ENCODE measurements at places on chromosomes 2 and 18.

- DNase-seq = no peak
Observed at GRCh38 chr2:217068677-217069250, 208.9 kb upstream of the TNP1 start.

DNA sequence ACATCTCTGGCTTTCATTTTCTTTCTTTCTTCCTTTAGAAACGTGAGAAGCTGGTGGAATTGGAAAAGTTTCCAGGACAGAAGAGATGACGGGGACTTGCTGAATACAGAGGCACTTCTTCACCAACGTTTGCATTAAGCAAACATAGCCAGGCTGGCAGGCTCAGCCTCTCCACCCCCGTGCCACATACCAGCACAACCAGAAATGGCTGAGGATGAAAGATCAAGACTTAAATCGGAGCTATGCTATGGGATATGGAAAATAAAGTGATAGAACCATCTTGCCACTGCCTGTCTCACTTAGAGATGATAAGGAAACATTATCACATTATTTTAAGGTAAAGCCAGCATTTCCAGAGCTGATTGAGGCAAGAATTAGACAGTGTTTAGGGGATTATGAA, 483.3 kb downstream of the BCL11A start:
- DNase-seq = no peak

DNA sequence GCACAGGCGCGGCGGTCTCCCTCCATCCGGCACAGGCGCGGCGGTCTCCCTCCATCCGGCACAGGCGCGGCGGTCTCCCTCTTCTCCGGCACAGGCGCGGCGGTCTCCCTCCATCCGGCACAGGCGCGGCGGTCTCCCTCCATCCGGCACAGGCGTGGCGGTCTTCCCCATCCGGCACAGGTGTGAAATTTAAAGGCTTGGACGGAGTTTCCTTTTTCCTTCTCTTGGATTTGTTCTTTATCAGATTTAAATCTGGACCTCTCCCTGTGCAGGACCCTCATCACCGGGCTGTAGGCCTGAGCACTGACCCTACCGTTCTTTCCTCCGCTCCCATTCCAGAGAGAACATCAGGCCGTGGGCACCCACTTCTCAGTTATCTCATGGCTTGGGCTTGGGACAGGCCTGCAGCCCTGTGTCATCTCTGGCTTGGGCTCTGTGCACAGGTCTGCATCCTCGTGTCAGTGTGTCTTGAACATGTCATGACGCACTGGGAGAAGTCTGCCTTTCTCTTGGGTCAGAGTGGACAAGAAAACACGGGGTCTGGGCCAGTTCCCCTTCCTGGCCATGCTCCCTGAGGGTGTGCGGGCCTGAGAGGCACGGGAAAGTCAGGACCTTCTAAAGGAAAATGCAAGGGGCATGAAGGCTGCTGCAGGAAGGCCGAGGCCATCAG, 53.9 kb upstream of the PXDN start:
- DNase-seq = no peak

- no peak for DNase-seq
Observed at GRCh38 chr2:112674229-112674628, 28.5 kb downstream of the SLC20A1 start.

DNA sequence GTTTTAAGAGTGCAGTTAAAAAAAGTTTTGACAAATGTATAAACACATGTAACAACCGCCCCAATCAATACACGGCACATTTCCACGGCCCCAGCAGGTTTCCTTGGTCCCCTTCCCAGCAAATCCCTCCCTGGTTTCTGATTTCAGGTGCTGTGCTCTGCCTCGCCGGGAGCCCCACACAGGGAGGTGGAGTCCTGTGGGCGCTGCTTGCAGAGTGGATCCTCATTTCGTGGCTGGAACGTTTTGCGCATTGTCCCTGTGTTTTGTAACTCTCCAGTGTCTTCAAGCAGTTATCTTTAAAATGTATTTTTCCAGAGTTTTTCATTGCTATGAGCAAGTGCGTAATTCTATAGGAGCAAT, 124.8 kb downstream of the GALR1 start:
- no peak for DNase-seq
